ENCODE measurements at places on chromosomes 16 and 17. TPM values are rescaled to one million over a fixed set of nuclear protein-coding genes. Genes with fewer than 3 reads are reported as not detected.

DNA sequence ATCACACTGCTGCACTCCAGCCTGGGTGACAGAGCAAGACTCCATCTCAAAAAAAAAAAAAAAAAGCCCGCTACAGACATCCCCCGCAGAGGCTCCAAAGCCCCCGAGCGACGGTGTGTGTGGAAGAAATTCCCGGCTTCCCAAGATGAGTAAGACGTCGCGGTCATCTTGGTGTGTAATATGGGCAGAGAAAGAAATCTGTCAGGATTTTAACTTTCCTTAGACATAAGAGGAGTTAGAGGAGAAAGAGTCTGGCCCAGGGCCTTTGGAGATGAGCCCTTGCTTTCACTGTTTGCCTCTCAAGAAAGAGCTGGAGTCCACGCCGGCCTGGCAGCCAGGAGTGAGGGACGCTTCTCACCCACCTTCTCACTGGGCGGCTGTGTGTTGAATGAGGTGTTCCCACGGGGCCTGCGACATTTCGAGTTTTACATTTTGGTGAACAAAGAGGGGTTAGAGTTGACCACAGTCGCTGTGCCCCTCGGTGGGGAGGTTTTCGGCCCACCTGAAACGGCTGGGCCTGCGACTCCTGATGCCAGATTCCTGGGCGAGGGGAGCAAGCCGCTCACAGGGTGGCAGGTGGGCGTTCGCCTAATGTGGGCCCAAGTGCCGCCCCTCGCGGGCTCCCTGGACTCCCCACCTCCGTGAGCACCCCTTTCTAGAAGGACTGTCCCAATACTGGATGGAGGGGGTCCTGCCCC is 17.9 kb downstream of the C1QTNF1 start:
- H3K27ac ChIP-seq, result no peak overlapping the region
- peaks cover 7% of the 10 kb centered on the region for H3K4me1 ChIP-seq
- H3K4me3 ChIP-seq, result no peak overlapping the region

DNA sequence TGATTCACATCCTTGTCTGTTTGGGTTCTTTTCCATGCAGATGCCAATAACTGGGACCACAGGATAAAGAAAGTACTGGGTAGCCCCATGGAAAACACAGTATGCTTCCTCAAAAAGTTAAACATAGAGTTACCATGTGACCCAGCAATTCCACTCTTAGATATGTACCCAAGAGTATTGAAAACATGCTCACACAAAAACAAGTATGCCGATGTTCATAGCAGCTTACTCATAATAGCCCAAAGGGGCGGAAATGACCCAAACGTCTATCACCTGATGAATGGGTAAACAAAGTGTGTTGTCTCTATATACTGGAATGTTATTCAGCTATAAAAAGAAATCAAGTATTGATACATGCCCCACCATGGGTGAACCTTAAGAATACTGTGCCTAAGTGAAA is 55.4 kb downstream of the CYB5B start:
- no peak overlapping the region for H3K4me3 ChIP-seq
- peaks cover 22% of the 10 kb centered on the region for H3K4me1 ChIP-seq
- H3K36me3 ChIP-seq, result no peaks in the 10 kb centered on the region
- H3K27ac ChIP-seq, result no peak overlapping the region

CMTM1 gene
- not detected for total RNA-seq

TP53TG3C gene
- not detected for total RNA-seq
